ENCODE measurements at places on chromosomes 11 and 22. TPM values are rescaled to one million over a fixed set of nuclear protein-coding genes. Genes with fewer than 3 reads are reported as not detected.

The CHRNA10 gene
- 0.81 TPM for total RNA-seq

The DERL3 gene
- total RNA-seq, result 3.9 TPM

The HORMAD2 gene
- total RNA-seq, result 0.51 TPM

The TUG1 gene
- total RNA-seq, result 49.3 TPM

The OSM gene
- total RNA-seq, result not detected

The OR51I1 gene
- total RNA-seq, result not detected

The OR52I2 gene
- total RNA-seq, result not detected

The HYLS1 gene
- total RNA-seq, result 6.8 TPM

The PIH1D2 gene
- total RNA-seq, result 0.51 TPM
